ENCODE measurements at places on chromosomes 5 and 9.

DNA sequence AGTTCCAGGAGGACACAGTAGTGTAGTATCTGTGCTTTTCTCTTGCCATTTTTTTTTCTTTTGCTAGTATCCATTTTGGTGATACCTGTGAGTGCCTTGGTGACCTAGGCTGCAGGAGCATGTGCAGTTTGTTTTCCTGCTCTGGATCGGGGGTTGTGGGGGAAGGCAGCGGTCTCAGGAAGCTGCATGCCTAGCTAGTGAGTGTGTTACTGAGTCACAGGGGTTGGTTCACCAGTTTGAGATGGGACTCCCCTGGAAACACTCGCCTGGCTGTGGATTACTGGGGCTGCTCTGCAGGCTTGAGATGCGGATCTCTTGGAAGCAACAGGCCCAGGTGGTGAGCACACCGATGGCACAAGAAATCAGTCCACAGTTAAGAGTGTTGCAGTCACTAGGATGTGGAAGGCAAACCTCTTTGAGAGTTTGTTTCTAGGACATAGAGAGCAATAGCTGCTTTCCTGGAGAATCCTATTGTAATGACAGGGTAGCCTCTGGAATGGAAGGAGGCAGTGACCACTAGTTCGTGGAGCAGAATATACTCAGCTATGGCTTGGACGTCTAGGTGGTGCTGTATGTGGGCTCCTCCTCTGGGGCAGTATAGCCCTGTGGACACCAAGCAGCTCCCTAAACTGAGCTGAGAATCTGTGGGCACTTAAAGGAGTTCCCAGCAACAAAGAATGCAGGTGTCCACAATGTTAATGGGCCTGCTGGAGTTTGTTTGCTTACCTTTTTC, 20.0 kb upstream of the SPATA31E1 start:
- no peak for DNase-seq

- no peak for DNase-seq
These were observed 416.5 kb upstream of the KLF4 start for GRCh38 chr9:107906074-107906473.

DNA sequence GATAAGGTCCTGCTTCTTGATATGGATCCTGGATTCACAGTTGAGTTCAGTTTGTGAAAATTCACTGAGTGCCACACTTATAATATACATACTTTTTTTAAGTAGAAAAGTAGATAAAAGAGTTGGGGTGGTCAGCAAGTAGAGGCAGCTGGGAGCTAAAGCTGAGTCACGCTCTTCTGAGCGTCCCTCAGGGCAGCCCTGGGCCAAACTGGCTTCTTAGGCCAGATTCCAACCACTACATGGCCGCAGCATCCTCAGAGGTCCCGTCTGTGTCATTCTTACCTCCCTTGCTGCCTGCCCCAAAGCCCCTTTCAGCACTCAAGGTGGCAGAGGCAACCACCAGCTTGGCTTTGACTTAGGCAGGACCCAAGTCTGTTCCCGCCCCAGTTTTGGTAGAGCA, 123.3 kb upstream of the TBC1D2 start:
- DNase-seq: no peak

DNA sequence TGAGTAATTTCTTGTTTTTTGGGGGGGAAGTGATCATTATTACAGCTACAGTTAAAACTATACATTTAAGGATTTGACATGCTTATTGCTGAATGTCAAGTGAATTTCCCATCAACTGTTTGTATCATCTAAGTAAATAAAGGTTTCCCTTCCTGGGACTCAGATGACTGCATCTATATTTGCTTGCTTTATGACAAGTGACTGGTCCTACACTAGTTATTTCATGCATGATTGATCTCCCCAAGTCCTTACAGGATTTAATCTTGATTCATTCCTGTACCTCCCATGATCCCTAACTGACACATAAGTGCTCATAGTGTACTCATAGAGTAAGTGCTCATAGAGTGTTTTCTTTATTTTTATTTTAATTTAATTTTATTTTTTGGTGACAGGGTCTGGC, 2.8 kb downstream of the TXNDC8 start:
- DNase-seq: no peak

DNA sequence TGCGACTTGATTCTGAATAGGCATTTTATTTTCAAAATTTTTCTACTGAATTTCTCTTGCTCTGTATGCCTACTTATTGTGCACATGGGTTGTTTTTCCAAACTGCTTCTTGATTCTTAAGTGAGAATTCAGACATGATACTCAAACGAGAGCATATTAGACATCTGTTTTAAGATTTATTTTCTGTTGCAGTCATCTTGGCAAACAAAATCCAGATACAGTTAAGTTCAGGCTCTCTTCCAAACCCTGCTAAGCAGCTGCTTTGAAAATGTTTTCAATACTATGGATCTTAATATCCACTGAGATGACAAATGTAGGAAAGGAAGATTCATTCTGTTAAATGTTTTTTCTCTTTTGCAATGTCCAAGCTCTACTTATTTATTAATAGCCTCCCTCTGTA, 4.5 kb downstream of the TMEM215 start:
- DNase-seq: no peak

GRCh38 chr5:98934546-98934945, 5.7 kb upstream of the CHD1 start:
- DNase-seq: no peak

Measured in stimulated activated CD8-positive, alpha-beta memory T cell treated with anti-CD3 and anti-CD28 coated beads, Interleukin-4, amount 100 ng/mL, for 1 hour (primary cell).